Stimulated activated CD4-positive, alpha-beta T cell treated with anti-CD3 and anti-CD28 coated beads, Interleukin-1b, Interleukin-23, amount 100 ng/mL, for 1 hour (primary cell): ENCODE measurements at places on chromosomes 7 and 10.

DNA sequence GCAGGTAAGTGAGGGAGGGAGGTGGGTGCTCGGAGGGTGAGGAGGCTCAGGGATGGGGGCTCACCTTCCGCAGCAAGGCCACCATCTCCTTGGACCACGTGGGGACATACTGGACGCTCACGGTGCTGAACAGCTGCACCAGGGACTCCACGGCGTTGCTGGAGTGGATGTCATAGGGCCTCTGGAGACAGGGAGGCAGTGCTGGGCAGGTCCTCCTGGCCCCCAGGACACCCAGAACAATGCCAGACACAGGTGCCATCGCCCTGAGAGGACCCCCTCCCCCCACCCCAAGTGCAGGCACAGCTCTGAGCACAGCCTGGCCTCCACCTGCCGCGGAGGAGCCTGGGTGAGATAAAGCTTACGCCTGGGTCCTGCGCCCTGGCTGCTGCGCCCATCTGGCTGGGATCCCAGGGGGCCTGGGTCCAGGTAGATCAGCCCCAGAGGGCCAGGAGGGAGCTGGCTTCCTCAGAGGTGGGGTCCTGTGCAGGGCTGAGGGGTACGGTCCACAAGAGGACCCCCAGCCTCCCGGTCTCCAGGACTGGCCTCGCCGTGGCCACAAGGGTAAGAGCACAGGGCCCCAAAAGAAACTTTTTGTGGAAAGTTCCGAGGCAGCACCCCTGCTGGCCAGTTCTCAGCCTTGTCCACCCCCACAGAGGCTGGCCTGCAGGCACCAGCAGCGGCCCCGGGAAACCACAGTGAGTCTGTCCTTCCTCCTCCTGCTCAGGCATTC lies 37.8 kb downstream of the DPYSL4 start:
- DNase-seq: no peak

GRCh38 chr7:87344446-87344845 lies 1.0 kb upstream of the CROT start:
- no peak for DNase-seq

- DNase-seq: no peak
Measured at GRCh38 chr10:112515126-112515525, 68.1 kb downstream of the VTI1A start.

DNA sequence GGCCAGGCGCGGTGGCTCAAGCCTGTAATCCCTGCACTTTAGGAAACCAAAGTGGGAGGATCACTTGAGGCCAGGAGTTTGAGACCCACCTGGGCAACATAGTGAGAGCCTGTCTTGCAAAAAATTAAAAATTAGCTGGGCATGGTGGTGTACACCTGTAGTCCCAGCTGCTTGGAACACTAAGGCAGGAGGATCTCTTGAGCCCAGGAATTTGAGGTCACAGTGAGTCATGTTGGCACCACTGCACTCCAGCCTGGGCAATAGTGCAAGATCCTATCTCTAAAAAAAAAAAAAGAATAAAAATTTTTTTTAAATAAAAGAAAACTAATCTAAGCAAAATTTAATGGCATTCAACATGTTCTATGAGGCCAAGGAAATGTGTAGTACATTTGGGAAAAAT lies 44.9 kb upstream of the UBN2 start:
- no peak for DNase-seq
